Activated CD8-positive, alpha-beta memory T cell treated with anti-CD3 and anti-CD28 coated beads, Interleukin-2, amount 50 U/mL, for 4 hours (primary cell): ENCODE measurements at places on chromosomes 7 and 10.

DNA sequence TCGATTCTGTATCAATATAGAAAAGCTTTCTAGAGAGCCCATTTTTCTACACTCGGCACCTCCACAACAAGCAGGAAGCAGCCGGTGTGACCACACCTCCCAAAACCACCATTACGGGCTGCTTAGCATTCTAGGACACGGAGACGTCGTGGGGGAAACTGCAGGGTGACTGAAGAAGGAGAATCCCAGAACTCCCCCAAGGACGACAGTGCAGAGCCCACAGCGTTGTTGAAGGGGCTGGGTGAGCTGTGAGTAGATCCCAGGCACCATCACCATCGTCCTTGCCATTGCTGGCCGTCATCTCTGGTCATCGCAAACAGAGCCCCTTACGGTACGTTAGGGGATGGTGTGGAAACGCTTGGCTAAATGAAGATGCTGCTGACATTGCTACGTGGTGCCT, 351.8 kb downstream of the PTPRN2 start:
- no peak for DNase-seq

DNA sequence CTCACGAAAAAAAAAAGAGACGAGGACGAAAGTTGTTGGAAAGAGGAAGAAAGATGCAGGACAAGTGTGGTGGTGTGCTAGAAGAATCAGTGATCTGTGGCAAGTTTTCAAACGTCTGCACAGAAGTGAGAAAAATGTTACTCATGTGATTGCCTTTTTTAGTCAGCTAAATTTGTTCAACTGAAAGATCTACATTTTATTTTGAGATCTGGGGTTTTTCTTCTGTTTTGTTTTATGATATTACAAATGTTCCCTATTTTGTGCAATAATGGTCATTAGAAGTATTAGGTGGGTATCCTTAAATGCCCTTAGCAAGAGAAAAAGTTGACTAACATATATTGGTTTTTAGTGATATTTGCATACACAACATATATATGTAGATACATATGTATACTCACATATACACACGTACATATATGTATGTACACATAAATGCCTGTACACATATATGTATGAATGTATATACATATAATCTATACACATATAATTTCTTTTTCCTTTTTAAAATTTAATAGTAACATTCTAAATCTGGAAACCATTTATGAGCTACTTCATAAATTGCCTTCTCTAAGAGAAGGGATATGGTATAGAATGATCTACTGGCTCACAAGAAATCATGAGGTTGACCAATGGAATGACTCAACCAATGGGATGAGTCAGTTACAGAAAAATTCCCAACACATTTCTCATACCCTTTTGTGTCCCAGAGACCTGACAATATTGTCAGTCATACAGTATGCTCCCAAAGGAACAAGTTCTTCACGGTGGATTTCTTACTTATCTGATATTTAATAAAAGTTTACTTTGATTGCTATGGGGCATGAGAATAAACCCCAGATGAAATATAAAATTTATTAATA, 38.4 kb downstream of the SLC39A12 start:
- DNase-seq = no peak

DNA sequence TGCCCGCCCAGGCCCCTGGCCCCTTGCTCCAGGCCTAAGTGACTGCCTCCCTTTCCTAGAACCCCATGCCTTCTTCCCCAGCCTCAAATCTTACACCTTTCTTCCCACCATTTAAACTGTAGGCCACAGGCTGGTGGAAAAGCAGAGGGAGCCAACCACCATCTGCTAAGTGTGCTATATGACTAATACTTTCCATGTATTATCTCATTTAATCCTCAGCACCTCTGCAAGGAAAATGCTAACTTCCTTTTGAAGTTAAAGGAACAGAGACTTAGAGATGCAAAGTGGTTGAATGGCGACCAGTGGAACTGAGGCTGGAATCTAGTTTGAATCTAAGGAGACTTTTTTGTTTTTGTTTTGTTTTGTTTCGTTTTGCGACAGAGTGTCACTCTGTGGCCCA, 17.8 kb upstream of the MTPAP start:
- no peak for DNase-seq

GRCh38 chr7:130417213-130417612, 23.6 kb downstream of the CEP41 start:
- DNase-seq = no peak

- DNase-seq = no peak
Measured at GRCh38 chr7:68846811-68847325, 751.4 kb upstream of the AUTS2 start.
